DMS53 (cell line): ENCODE measurements at places on chromosomes 16 and 17.
A peak's percentile ranks its signal among the peaks of the same experiment; 100 is the strongest.

DNA sequence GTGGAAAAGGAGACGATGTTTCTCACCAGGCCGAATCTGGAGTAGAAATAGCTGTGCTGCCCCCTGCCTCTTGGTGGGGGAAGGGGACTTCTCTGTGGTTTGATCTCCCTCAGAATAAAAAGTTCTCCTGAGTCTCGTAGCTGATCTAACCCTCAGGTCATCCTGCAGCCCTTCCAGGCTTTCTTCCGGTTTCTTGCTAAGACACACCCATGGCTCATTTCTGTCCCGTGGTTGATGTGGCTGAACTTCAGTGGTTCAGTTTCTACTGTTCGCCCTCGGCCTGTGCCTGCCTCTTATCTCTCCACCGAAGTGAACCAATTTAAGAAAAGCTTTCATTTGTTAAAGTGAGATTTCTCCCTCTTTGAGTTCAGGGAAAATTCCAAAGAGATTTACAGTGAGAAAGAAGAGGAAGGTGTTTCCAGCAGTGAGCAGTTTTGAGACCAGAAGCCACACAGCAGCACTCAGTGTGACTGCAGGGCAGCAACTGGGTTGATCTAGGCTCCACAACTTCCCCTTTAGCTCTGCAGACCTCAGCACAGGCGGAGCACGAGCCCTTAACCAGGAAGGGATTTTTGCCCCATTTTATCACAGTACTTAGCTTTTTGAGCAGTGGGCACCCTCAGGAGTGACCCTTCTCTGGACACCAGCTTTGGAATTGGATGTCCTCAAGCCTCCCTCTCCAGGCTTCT, 34.9 kb upstream of the CACNG5 start:
- DNase-seq = no peak

- no peak for DNase-seq
Measured at GRCh38 chr16:19780321-19780720, 62.2 kb downstream of the IQCK start.

DNA sequence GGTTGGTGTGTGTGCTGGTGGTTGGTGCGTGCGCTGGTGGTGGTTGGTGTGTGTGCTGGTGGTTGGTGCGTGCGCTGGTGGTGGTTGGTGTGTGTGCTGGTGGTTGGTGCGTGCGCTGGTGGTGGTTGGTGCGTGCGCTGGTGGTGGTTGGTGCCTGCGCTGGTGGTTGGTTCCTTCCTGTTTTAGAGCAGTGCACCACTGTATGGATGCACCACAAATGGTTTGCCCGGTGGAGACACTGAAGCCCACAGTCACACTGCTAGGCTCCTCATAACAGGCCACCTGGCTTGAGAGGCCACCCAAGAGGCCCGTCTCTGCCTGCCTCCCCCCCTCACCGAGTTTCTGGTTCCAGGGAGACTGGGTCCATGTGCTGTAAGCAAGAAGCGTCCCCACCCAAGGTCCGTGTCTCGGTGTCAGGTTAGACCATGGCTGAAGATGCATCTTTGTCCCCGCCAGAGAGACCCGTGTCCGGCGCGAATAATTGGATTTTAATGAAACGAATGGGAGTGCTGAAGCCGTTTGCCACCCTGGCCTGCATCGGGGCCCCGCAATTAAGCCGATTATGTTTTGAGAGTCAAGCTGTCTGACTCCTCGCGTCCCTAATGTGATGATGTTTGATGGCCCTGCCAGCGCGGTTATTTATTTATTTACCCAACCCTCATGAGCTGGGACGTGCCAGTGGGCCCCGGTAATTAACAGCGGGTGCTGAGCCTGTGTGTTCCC, 161.3 kb upstream of the GSE1 start:
- DNase-seq = peak; percentile 51

DNA sequence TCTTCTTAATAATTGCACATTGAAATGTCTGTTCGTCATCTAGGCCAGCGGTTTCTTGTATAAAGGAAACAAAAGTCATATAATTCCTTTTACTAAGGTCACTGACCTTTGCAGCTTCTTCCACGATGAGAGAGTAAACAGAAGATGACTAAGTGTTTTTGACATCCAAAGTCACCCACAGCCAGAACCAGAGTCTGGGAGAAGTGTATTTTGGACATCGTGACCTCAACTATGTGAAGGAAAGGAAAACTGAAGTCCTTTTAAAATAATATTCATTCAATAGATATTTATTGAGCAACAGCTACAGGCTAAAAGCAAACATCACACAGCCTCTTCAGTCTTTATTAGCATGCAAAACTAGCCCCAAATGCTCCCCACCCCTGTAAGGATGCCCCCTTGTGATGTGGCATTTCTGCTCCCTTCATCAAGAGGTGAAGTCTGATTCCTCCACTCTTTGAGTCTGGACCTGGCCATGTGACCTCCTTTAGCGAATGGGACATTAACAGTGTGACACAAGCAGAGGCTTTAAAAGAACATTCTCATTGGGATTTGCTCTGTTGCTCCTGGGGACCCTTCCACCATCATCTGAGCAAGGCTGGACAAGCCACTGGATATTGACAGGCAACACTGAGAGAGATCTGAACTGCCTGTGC, 8.1 kb upstream of the PMP22 start:
- no peak for DNase-seq

- DNase-seq = no peak
Measured at GRCh38 chr17:10018461-10018891, 113.4 kb upstream of the RCVRN start.

DNA sequence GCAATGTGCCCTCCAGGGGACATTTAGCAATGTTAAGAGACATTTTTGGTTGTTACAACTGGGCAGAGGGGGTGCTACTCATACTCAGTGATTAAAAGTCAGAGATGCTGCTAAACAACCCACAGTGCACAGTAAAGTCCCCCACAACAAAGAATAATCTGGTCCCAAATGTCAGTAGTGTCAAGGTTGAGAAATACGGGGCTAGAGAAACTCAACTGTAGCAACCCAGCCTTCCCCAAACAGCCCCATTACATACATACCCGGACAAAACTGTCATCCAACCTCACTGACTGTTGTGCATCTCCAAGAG, 20.4 kb downstream of the DNAJC7 start:
- DNase-seq = no peak

DNA sequence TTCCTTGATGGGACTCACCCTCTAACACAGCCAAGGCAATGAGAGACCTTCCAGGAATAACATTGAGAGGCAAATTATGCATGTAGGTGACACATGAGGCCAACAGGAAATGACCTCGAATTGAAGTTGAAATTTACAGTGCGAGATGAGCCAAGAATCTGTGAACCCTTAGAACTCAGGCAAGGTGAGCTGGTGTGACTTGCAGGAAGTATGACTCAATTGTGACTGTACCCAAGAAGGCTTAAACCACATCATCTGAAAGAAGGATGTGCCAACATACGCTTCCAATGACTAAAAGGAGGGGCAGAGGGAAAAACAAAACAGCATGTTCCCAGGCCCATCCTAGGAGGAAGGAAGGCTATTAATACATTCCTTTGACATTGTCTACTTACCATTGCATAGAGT, 44.8 kb downstream of the PITPNC1 start:
- DNase-seq = peak; percentile 68

- DNase-seq = no peak
Measured at GRCh38 chr16:28897826-28898225, 19.5 kb downstream of the ATP2A1 start.

- no peak for DNase-seq
Measured at GRCh38 chr16:12575288-12575687, 228.4 kb downstream of the CPPED1 start.

DNA sequence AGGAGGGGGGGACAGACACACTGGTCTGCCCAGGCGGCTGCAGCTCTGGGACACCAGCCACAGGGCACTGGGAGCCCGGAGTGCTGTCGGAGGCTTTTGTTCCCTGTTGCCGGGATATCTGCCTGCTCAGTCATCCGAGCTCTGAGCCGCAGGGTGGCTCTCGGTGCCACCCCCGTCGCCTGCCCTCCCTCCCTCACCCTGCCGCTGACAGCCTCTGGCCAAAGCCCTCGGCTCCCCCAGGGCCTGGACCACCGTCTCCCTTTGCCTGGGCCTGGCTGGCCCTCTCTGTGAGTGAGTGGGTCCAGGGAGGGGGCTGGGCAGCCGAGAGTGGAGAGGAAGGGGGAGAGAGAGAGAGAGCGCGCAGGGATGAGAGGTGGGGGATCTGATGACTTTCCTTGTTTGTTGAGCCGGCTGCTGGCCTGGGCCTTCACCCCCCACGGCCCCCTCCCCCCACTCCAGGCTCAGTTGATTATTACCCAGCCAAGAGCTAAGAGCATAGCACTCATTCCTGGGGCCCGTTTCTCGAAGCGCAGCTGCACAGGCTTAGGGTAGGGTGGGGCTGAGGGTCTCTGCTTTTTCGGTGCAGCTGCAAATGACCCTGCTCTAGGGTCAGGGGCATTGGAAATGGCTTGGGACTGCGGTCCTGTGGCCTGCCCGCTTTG, 2.7 kb downstream of the FOXJ1 start:
- DNase-seq = peak; percentile 93
